Activated naive CD4-positive, alpha-beta T cell treated with anti-CD3 and anti-CD28 coated beads, Interleukin-2, amount 50 U/mL, for 16 hours (primary cell): ENCODE measurements at places on chromosomes 6 and 20.

- DNase-seq = peak; percentile 64
Measured at GRCh38 chr6:149834513-149835481, 29.4 kb downstream of the LRP11 start.

GRCh38 chr6:170470734-170471133, 82.4 kb downstream of the PSMB1 start:
- DNase-seq = no peak

- DNase-seq = no peak
Measured at GRCh38 chr20:10922941-10923340, 249.1 kb upstream of the JAG1 start.

DNA sequence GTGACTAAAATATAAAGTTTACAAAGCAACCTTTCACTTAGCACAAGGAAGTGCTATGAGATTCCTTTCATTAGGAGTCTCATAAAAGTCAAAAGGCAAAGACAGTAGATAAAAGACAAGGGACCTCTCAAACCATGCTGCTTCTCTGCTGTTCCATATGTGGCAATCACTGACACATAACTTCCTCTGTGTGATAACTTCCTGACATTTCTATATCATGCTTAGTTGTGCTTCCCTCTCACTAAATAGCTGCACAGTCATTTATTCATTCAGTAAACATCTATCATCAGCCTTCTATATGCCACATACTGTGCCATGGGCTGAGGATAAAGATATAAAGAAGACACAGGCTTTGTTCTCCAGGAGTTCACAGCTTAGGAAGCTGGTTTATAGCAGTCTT, 214.8 kb upstream of the GRIK2 start:
- no peak for DNase-seq
